ENCODE measurements at places on chromosomes 6 and 20.

DNA sequence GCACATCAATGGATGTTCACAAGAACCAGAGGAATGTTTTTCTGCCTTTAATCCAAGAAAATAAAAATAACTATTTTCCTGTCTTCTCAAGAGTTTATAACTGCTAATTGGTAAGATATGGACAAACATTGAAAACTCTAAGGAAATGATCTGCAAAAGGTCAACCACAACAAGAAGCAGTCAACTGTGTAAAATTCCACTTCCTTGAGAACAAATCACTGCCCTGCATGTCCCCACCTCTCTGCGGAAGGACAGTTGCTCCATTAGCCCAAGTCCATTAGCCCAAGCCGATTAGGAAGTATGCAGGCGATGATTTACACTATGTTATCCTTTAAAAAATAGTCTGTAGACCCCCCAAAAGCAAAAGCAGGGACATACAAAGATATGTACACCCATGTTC, 27.6 kb downstream of the SLC22A23 start:
- no peak for DNase-seq

- no peak for DNase-seq
Observed at GRCh38 chr20:37898233-37899104, 4.5 kb upstream of the VSTM2L start.

- DNase-seq = no peak
Observed at GRCh38 chr6:108627692-108628550, 67.2 kb downstream of the FOXO3 start.

GRCh38 chr20:41004531-41005360, 23.9 kb upstream of the TOP1 start:
- DNase-seq = no peak
